Thyroid gland (tissue), 4 donors: ENCODE measurements at places on chromosomes 12 and 14.

- H3K36me3 ChIP-seq = no peaks in the 10 kb centered on the region
- H3K4me1 ChIP-seq = no peaks in the 10 kb centered on the region
- no peaks in the 10 kb centered on the region for H3K27me3 ChIP-seq
- no peak overlapping the region for H3K4me3 ChIP-seq
- DNase-seq = no peak
Measured at GRCh38 chr14:69298131-69299071, 38.4 kb downstream of the GALNT16 start.

- no peak overlapping the region for H3K27ac ChIP-seq
- no peaks in the 10 kb centered on the region for H3K36me3 ChIP-seq
- DNase-seq = no peak
- H3K4me3 ChIP-seq = no peak overlapping the region
- no peaks in the 10 kb centered on the region for H3K4me1 ChIP-seq
Measured at GRCh38 chr12:66352197-66352596, 49.9 kb downstream of the HELB start.

DNA sequence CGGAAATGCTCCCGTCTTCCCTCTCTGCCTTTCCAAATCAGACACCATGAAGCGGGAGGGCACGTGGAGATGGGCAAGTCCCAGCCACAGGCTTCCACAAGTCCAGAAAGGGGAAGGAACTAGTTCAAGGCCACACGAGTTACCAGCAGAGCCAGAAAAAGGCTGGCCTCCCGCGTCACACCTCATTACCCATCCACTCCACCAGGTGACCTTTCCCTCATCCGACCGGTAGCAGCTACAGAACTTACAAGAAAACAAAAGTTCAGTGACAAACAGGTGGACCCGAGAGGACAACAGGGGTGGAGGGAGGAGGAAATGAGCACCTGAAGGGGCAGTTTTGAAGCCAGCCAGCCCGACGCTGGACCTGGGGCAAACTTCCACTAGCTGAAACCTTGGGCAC lies 46.9 kb downstream of the CHGA start:
- no peaks in the 10 kb centered on the region for H3K4me1 ChIP-seq
- H3K27me3 ChIP-seq = no peaks in the 10 kb centered on the region
- H3K27ac ChIP-seq = peak overlapping the region; percentile 65
- H3K36me3 ChIP-seq = no peaks in the 10 kb centered on the region

- peaks cover 8% of the 10 kb centered on the region for H3K4me1 ChIP-seq
- H3K27ac ChIP-seq = peak within 1 kb of the TSS; percentile 89
Measured at GRCh38 chr12:69738351-69739286, at the start of gene RAB3IP. Gene RAB3IP (plus strand): TSS chr12:69738860. CDS start chr12:69755409, 16,549 bp downstream.

- H3K27ac ChIP-seq = no peak overlapping the region
- DNase-seq = no peak
- no peak overlapping the region for H3K4me3 ChIP-seq
- H3K4me1 ChIP-seq = no peaks in the 10 kb centered on the region
- no peaks in the 10 kb centered on the region for H3K27me3 ChIP-seq
Measured at GRCh38 chr12:113062502-113063395, 6.2 kb downstream of the DTX1 start.

DNA sequence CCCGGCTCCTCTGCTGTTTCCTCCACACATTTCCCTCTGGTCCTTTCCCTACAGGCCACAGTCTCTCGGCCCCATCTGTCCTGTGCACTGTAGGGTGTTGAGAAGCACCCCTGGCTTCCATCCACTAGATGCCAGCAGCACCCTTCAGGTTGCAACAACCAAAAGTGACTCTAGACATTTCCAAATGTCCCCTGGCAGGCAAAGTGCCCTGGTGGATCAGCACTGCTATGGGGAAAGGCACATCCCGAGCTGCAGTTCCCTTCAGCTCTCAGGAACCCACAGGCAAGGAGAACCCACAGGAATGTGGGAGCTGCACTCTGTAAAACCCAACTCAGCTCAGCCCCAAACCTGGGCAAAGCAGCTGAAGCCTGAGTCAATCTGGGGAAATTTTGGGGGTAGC lies 77.0 kb downstream of the RBM19 start:
- no peaks in the 10 kb centered on the region for H3K4me1 ChIP-seq
- H3K27ac ChIP-seq = no peak overlapping the region
- H3K4me3 ChIP-seq = no peak overlapping the region
- peaks cover 4% of the 10 kb centered on the region for H3K36me3 ChIP-seq
- no peak for DNase-seq

DNA sequence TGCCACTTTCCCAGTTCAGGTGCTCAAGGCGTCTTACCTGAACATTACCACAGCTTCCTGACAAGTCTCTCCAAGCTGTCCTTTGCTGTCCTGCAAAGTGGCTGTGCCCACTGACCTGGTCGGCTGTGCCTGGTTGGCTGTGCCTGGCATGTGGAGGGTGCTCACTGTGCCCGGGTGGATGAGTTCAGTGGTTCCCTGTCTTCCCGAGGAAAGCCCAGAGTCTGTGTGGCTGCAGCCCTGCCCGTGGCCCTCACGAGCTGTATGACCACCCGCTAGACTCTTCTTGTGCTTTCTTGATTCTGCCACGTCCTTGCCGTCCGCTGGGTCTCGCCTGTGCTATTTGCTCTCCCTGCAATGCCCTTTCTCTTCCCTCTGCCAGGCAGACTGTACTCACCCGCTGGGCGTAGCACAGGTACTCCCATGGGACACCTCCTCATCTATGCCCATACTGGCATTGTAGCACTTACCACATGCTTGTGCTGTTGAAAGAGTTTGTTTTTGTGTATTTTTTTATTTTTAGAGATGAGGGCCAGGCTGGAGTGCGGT lies 95.9 kb downstream of the TSPAN9 start:
- H3K4me3 ChIP-seq = no peak overlapping the region
- no peaks in the 10 kb centered on the region for H3K27me3 ChIP-seq
- H3K4me1 ChIP-seq = peaks cover 11% of the 10 kb centered on the region
- H3K36me3 ChIP-seq = no peaks in the 10 kb centered on the region
- H3K27ac ChIP-seq = no peak overlapping the region

- H3K27ac ChIP-seq = no peak overlapping the region
- no peaks in the 10 kb centered on the region for H3K27me3 ChIP-seq
- H3K4me1 ChIP-seq = no peaks in the 10 kb centered on the region
- no peaks in the 10 kb centered on the region for H3K36me3 ChIP-seq
- DNase-seq = no peak
Measured at GRCh38 chr12:41563051-41563450, 374.9 kb downstream of the PDZRN4 start.

DNA sequence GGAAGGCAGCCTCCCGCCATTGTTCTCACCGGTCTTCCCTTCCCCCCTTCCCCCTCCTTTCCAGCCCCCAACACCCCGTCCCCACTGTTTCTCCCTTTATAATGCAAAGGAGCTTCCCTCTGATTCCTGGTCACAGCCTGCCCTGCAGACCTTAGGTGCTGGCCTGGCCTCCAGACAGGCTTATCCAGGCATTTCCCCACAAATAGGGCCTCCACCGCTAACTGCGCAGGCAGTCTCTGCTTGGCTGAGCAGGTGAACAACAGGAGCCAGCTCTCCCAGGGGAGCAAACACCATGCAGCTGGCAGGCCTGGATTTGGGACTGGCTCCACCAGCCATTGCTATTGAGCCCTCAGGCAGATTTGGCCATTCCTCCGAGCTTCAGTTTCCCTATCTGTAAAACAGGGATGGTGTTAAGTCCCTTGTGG lies 46.0 kb downstream of the SMIM41 start:
- DNase-seq = peak; percentile 86
- H3K4me1 ChIP-seq = peaks cover 12% of the 10 kb centered on the region
- no peak overlapping the region for H3K4me3 ChIP-seq
- peak overlapping the region; percentile 88 for H3K27ac ChIP-seq

GRCh38 chr12:13197526-13198143 lies 1.1 kb downstream of the EMP1 start:
- H3K27me3 ChIP-seq = no peaks in the 10 kb centered on the region
- H3K4me1 ChIP-seq = peaks cover 73% of the 10 kb centered on the region
- H3K27ac ChIP-seq = peak overlapping the region; percentile 90
- peak; percentile 40 for DNase-seq
- H3K4me3 ChIP-seq = peak overlapping the region; percentile 10

GRCh38 chr12:121102307-121102706 lies 30.4 kb upstream of the P2RX7 start:
- H3K27ac ChIP-seq = no peak overlapping the region
- H3K4me3 ChIP-seq = no peak overlapping the region
- H3K36me3 ChIP-seq = no peaks in the 10 kb centered on the region
- no peaks in the 10 kb centered on the region for H3K27me3 ChIP-seq
- no peak for DNase-seq

DNA sequence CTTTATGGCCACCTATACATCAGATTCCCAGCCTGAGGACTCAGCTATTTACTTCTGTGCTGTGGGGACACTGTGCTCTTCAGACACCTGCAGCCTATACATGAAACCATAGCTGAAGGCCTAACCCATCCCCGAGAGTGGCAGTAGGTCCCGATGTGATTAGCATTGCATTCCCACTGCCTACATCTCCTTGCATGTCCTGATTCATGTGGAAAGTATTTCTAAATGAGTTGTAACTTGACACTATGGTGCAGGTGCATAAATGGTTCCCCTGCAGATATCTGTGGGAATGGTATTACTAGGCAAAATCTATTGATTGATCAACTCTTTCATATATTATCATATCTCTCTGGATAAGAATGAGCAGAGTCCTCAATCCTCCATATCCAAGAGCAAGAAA lies 433.5 kb downstream of the DAD1 start:
- no peak overlapping the region for H3K27ac ChIP-seq
- H3K27me3 ChIP-seq = no peaks in the 10 kb centered on the region
- no peak for DNase-seq
- H3K4me1 ChIP-seq = no peaks in the 10 kb centered on the region
- H3K4me3 ChIP-seq = no peak overlapping the region

DNA sequence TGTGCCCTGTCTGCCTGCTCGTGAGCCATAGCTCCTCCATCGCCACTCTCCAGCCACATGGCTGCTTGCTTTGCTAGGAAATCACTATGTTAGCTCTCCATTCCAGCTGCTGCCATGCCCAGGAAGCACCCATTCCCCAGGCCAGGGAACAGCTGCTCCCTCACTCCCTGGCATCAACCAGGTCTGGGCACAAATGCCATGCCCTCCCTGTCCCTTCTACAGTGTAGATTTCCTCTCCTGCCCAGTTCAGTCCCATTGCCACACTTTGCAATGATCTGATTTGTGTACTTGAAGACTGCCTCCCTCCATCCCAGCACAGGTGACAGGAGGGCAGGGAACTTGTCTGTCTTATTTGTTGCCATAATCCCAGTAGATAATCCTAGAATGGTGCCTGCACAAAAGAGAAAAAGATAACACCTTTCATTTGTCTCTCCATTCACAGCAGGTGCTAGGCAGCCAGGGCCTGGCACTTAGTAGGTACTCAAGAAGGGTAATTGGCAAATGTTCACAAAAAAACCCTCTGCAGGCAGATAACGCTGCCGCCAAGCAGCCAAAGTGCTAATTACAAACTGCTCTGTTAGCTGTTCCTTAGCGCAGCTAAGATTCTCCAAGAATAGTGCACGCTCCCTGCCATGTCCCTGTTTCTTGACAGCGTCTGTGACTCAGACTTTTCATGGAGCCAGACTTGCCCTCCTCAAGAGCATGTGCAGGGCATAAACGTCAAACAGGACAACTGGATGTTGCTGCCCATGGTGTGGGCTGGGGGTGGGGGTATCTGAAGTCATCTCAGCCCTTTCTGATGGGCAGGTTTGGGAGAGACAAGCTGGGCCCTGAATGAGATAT lies 69.1 kb downstream of the ARL6IP4 start:
- H3K27ac ChIP-seq = no peak overlapping the region
- H3K36me3 ChIP-seq = no peaks in the 10 kb centered on the region
- DNase-seq = no peak
- H3K4me1 ChIP-seq = peaks cover 5% of the 10 kb centered on the region

GRCh38 chr12:52233462-52234207 lies 592 bp downstream of the KRT7 start:
- peak overlapping the region; percentile 99 for H3K27ac ChIP-seq
- peak overlapping the region; percentile 88 for H3K4me3 ChIP-seq
- H3K36me3 ChIP-seq = peaks cover 7% of the 10 kb centered on the region
- peaks cover 51% of the 10 kb centered on the region for H3K4me1 ChIP-seq
- no peaks in the 10 kb centered on the region for H3K27me3 ChIP-seq

GRCh38 chr12:84135586-84136279 lies 776.9 kb downstream of the SLC6A15 start:
- H3K27ac ChIP-seq = no peak overlapping the region
- no peak overlapping the region for H3K4me3 ChIP-seq
- H3K27me3 ChIP-seq = no peaks in the 10 kb centered on the region
- no peak for DNase-seq
- H3K4me1 ChIP-seq = no peaks in the 10 kb centered on the region

- H3K4me3 ChIP-seq = no peak overlapping the region
- H3K36me3 ChIP-seq = no peaks in the 10 kb centered on the region
- H3K27me3 ChIP-seq = no peaks in the 10 kb centered on the region
- no peaks in the 10 kb centered on the region for H3K4me1 ChIP-seq
- H3K27ac ChIP-seq = no peak overlapping the region
Measured at GRCh38 chr12:109762071-109762672, 48.5 kb downstream of the FAM222A start.

GRCh38 chr12:16198884-16199283 lies 78.6 kb downstream of the SLC15A5 start:
- DNase-seq = no peak
- no peak overlapping the region for H3K4me3 ChIP-seq
- no peaks in the 10 kb centered on the region for H3K36me3 ChIP-seq
- no peaks in the 10 kb centered on the region for H3K27me3 ChIP-seq
- H3K4me1 ChIP-seq = no peaks in the 10 kb centered on the region

DNA sequence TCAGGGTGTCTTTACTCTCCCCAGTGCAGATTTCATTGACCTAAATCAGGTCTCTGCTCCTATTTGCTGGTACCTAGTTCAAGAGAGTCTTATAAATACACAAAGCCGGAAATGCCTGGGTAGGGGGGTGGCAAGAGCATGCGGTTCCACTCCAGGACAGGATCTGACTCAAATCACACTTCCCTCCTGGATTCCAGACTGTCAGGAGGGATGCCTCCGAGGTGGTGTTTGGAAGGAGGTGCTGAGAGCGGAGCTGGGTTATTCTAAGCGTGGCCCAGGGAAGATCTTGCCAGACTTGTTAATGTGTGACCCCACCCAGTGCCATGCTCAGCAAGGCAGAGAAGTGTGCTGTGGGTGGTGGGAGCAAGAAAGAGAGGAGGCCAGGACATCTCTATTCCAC lies 49.8 kb downstream of the B4GALNT3 start:
- H3K27ac ChIP-seq = no peak overlapping the region
- H3K4me1 ChIP-seq = peaks cover 8% of the 10 kb centered on the region
- H3K4me3 ChIP-seq = no peak overlapping the region
- DNase-seq = peak; percentile 28

- H3K27ac ChIP-seq = peak overlapping the region; percentile 100
- H3K27me3 ChIP-seq = no peaks in the 10 kb centered on the region
- H3K4me1 ChIP-seq = peaks cover 17% of the 10 kb centered on the region
- no peak overlapping the region for H3K4me3 ChIP-seq
Measured at GRCh38 chr12:49131894-49132461, 783 bp upstream of the TUBA1B start.

DNA sequence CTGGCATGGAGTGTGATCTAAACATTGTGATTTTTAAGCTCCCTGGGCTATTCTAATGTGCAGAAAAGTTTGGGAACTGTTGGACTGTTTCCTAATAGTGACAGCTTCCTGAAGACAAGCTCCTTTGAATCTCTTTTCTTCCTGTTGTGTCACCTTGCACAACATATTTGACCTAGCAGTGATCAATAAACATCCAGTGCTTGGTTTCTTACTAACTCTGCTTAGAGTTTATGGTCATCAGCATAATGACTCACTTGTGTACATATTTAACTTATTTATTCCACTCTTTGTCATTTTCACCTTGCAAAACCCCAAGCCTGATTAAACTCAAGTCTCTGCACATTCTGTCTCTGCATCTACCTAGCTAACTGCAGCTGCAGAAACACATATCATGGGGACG lies 27.3 kb upstream of the TBC1D30 start:
- H3K27ac ChIP-seq = no peak overlapping the region
- no peak overlapping the region for H3K4me3 ChIP-seq
- H3K4me1 ChIP-seq = no peaks in the 10 kb centered on the region
- no peaks in the 10 kb centered on the region for H3K36me3 ChIP-seq
- no peaks in the 10 kb centered on the region for H3K27me3 ChIP-seq

- no peaks in the 10 kb centered on the region for H3K36me3 ChIP-seq
- H3K27ac ChIP-seq = no peak overlapping the region
- no peaks in the 10 kb centered on the region for H3K27me3 ChIP-seq
- H3K4me1 ChIP-seq = no peaks in the 10 kb centered on the region
Measured at GRCh38 chr14:36423430-36423829, 96.6 kb downstream of the NKX2-1 start.
